ENCODE measurements at places on chromosomes 6 and 20.
A peak's percentile ranks its signal among the peaks of the same experiment; 100 is the strongest.

DNA sequence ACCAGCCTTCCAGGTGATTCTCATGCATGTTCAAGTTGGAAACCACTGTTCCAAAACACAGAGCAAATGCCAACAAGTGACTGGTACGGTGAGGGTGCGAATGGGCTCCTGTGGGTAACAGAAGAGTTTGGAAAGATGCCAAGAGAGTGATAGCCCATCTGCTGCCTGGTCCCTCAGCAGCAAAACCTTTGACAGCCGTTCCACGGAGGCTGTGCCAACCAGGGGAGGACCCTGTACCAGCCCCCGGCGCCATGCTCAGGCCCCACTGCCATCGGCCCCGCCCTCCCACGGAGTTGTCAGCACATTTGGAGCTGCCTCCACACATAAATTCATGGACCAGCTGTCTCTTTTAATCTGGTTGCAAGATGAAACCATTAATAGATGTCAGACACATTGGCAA is 4.4 kb upstream of the PTPRT start:
- no peak for DNase-seq

DNA sequence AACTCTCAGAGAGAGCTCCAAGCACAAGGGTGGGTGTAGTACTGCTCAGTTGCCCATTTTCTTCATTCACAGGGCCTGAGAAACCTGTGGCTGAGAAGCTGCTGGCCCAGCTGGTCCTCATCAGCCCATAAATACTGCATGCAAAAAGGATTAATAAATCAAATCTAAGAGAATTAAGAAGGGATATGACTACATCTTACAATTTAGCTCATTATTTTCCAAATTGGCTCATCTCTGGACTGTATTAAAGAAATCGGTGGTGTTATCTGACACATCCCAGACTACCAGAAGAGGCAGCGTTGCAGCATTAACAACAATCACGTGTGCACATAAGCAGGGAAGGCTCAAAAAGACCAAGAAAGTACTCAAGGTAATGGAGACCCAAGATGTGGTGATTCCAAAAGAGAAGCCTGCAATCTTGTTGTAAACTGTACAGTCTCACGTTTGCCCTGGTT is 90.7 kb downstream of the CD24 start:
- DNase-seq, result peak; percentile 6

DNA sequence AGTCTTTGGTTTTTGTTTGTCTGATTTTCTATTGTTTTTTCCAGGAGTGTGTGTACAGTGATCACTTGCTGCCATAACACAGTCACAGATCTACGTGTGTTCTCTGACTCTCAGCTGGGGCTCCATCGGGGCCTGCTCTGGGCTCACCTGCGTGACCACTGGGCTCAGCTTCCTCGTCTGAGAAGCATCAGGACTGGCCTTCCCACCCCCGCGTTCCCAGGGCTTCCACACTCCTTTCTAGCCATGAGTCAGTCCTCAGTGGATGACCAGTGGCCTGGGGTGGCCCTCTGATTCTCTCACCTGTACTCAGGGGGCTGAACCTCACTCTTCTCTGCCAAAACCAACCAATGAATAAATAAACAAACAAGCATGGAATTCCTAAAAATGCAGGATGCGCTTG is 14.5 kb downstream of the THBS2 start:
- no peak for DNase-seq

DNA sequence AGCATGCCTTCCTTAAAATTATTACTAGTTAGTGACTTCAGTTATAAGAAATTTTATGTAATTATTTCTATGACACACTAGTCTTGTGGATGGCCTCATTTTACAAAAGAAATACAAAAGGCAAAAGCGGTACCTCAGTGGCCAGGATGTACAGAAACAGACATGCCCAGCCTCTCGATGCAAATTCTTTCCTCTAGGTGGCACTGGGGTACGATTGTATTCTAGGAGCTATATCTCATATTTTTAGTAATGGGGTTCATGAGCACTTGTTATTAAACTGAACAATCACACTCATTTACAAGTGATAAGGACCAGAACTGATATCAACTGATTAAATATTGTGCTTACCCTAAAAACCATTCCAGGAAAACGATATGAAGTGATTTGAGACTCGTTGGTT is 59.8 kb downstream of the SOD2 start:
- DNase-seq, result peak; percentile 21

- no peak for DNase-seq
These were observed 864 bp upstream of the PKIG start for GRCh38 chr20:44581515-44581914.

DNA sequence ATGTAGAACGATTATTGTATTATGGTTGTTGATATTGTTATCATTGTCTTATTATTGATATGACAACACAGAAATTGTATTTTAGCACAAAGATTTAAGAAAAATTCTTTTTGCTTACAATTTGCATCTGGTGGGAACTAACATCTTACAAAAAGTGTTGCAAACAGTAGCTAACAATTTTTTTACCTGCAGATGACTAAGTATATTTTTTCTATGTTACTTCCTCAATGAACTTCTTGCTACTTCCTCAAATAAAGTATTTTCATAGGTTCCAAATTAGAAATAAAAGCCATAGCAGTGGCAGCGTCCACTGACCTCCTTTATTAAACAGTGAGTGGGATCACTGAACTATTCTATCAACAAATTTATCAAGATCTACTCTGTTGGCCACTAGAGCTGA is 847.0 kb downstream of the PHF3 start:
- no peak for DNase-seq

DNA sequence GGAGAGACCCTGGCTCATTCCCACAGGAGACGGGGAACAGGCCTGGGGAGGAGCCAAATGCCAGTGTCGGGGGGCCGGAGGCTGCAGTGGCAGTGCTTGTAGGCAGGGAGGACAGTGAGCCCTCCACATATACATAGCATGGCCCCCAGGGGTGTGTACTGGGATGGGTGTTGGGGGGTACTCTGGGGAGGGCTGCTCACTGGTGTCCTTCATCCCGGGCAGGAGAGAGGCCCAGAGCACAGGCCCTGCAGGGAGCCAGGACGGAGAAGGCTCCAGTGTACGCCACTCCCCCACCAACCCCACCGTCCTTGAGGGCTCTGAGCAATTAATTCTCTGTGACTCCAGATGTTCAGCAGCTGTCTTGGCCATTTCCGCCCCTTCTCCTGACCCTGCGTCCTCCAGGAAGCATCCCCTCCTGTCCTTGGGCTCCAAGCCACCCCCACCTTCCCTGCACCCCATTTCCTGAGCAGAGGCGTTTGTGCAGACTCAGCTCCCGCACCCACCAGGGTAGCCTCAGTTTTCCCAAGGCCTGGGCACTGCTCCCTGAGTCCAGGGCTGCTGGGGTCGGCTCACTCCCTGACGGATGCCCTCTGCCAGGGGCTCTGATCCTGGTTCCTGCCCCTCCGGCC is 3.4 kb upstream of the ABHD16B start:
- DNase-seq, result no peak

Measured in iris pigment epithelial cell (primary cell).